ENCODE measurements at places on chromosomes 13 and 19.

DNA sequence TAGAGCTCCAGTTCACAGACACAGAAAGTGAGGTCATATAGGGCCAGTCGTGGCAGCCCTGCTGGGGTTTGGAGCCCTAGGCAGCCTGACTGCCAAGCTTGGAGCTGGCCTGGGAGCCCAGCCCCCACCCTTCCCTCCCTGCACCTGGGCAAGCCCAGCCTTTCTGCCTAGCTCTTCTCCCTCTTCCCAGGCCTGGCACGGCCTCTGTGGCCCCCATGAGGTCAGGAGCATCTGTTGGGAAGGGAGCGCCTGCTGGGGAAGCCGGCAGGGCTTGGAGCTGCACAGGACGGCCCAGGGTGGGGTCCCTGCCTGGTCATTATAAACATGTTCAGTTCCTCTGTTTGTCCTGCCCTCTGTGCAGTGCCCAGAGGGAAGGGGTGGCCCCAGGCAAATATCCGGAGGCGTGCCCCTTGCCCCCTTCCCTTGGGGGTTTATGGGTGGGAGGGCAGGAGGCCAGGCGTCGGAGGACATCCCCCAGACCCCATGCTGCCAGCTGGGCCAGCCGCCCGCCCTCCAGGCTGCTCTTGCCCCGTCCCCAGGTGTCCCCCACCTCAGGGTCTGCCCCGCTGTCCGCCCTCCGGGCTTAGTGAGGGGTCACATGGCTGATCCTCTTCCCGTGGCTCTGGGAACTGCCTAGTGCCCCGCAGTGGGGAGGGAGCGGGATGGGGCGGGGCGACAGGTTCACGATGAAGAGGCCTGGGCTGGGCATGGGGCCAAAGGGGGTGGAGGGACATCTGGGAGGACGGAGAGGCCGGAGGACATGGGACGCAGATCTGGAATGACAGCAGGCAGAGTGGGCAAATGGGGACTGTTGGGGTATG is 30.0 kb upstream of the NCCRP1 start:
- DNase-seq, result no peak

- no peak for DNase-seq
Observed at GRCh38 chr13:114311387-114311786, 2.9 kb upstream of the CHAMP1 start.

GRCh38 chr13:109105899-109106298 is 476.5 kb downstream of the MYO16 start:
- DNase-seq, result no peak

DNA sequence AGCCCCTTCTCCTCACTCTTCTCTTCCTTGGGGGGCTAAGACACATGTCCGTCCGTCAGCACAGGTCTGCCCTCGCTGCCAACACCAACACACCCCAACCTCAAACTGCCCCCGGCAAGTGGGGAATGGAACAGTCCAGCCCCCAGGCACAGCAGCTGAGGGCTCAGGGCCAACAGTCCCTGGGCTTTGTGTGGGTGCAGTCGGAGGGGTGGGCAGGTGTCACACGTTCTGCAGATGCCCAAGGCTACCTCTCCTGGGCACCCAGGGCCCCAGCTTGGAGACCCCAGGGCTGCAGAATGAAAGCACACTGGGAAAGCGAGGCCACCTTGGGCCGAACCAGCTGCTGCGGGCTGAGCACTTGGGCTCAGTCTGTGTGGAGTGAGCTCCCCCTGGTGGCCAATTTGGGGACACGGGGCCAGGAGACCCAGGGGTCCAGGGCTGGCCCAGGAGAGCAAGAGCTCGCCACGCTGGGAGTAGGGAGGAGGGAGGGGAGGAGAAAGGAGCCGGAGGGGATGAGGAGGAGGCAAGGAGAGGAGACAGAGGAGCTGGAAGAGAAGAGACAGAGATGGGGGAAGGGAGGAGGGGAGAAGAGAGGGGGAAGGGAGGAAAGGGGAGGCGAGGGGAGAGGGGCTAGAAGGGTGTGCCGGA is 14.0 kb upstream of the ATP8B3 start:
- peak; percentile 84 for DNase-seq

- DNase-seq, result no peak
Observed at GRCh38 chr13:48093588-48093987, 1.3 kb downstream of the MED4 start.

DNA sequence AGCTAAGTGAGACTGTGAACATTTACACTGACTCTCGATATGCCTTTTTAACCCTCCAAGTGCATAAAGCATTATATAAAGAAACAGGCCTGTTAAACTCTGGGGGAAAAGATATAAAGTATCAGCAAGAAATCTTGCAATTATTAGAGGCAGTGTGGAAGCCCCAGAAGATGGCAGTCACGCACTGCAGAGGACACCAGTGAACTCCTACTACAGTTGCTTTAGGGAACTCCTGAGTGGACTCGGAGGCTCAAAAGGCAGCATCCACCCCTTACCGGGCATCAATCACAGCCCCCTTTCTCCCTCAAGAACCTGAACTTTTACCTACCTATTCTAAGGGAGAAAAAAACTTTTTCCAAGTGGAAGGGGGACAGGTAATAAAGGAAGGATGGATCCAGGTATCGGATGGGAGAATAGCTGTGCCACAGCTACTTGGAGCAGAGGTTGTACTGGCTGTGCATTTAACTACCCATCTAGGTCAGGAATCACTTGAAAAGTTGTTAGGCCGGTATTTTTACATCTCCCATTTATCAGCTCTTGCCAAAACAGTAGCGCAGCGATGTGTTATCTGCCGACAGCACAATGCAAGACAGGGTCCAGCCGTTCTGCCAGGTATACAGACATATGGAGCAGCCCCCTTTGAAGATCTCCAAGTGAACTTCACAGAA is 80.1 kb downstream of the ZNF486 start:
- DNase-seq, result peak; percentile 14
